ENCODE measurements at places on chromosomes 12 and 14.

GRCh38 chr12:127970491-127970890, 296.5 kb upstream of the TMEM132C start:
- DNase-seq = no peak

DNA sequence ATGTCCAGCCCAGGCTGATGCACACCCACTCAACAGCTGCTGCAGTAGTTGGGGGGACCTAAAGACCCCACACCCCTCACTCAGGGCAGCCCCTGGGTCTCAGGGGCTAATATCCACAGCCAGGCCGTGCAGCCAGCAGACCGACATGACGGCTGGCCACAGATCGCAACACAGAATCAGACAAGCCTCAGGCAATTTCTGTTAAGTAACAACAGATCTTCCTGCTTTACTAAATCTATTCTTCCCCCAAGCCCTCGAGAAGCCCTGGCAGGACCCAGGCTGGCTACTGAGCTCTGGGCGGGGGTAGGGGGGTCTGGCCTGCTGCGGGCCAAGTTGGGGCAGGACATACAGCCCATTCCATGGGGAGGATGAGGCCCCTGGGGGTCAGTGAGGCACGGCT, 28.0 kb upstream of the NUDT14 start:
- DNase-seq = no peak

- DNase-seq = no peak
Observed at GRCh38 chr14:97200245-97200644, 403.1 kb downstream of the VRK1 start.

DNA sequence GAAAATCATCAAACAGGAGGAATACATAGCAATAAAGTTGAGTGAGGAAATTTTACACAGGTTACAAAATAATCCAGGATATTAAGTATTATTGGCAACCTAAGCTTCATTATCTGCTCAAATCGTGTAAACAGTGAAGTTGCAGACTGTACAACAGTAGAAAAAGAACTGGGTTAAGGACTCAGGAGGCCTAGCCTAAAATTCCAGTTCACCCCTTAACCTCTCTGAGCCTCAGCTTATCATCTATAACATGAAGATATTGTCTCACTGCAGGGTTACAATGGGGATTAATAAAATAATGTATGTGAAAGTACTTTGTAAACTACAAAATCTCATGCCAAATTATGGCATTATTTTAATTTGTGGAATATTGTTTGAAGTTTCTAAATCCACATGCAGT, 26.0 kb downstream of the DDHD1 start:
- no peak for DNase-seq

GRCh38 chr12:102281231-102281630, 83.6 kb upstream of the PMCH start:
- no peak for DNase-seq

DNA sequence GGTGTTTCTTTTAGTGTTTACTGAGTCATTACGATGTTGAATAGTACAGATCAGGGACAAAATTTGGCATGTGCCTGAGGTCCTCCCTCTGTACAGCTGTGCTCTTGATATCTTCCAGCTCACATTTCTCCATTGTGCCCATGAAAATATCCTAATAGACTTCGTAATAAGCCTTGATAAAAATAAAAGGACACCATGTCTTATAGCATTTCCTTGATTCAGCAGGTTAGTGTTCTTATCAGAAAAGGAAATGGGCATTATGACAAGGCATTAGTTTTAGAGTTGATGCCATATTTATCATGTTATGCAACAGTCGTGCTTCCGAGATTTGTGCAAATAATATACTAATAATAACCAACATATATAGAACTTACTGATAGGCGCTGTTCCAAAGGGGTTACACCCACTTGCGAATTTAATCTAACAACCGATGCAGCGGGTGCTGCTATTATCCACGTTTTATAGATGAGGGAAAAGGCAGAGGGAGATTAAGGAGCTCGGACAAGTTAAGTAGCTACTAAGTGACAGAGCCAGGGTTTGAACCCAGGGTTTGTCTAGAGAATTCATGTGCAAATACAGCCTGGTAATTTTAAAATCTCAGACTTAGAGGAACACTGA, 15.1 kb upstream of the WNK1 start:
- no peak for DNase-seq

DNA sequence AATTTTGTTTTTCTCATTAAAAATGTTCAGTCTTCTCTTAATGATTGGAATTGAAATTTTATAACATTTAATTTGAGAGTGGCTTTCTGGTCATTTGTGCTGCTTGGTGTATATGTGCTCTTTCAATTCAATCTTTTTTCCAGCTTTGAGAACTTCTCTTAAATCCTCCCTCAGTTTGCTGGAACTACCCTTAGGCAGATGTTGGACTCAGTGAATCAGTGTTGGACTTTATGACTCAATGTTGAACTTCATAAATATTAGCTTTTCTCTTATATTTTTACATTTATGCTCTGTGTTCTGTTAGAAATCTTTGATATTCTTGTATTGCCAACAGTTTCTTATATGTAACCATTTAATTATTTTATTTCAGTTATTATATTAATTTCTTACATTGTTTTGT, 935.5 kb upstream of the FBXO33 start:
- no peak for DNase-seq

DNA sequence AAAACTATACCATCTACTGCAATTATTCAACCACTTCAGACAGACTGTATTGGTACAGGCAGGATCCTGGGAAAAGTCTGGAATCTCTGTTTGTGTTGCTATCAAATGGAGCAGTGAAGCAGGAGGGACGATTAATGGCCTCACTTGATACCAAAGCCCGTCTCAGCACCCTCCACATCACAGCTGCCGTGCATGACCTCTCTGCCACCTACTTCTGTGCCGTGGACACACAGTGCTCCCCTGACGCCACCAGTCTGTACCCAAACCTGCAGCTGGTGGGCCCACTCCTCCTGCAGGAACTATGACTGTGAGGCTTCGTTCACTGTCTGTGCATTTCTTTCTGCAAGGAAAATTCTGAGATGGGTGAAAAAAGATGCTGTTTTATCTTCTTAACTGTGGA, 284.7 kb downstream of the DAD1 start:
- DNase-seq = no peak

- no peak for DNase-seq
Observed at GRCh38 chr12:55658635-55659391, 22.1 kb downstream of the OR10P1 start.

DNA sequence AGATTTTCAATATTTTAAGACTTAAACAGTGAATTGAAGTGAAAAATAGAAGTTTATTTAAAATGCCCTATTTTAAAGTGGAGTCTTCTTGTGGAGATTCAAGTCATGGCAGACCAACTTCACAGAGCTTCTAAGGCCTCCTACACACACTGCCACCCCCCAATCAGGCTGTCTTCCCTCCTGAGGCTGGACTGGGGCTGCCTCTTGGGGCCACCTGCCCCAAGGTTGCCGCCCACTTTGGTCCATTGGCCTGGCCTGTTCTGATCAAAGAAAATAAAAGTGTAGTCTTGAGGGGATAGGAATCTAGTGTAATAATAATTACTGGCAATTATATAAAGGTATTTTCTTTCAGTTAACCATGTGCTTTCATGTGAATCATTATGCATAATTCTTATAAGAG, 1.3 kb downstream of the GOLT1B start:
- DNase-seq = no peak

- no peak for DNase-seq
Observed at GRCh38 chr14:91893007-91893406, 25.7 kb upstream of the TC2N start.

DNA sequence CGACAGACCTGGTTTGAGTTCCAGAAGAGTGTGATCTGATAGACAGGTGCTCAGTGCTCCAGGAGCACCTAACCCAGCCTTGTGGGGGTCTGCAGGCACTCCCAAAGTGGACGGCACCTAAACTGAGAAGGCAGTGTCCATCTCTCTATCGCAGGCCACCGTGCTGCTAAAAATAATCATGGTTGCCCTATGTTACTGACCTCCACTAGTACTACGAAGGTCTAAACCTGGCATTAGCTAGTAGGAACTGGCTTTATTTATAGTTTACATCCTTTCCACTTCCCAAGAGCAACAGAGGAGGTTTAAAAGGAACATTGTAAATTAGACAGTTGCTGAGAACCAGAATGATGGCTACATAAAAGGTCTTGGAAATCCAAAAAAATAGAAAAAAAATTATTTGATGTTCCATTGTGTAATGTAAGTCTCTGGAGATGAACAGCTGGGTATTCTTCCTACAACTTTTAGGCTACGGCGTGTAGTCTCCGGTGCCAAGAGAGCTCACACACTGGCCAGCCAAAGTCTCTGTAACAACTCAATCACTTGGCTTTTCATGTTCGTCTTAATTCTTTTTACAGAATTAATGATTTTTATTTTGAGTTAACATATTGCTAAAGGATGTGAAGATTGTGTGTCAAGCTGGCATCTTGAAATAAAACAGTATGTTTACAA, 27.3 kb downstream of the PPFIBP1 start:
- no peak for DNase-seq

DNA sequence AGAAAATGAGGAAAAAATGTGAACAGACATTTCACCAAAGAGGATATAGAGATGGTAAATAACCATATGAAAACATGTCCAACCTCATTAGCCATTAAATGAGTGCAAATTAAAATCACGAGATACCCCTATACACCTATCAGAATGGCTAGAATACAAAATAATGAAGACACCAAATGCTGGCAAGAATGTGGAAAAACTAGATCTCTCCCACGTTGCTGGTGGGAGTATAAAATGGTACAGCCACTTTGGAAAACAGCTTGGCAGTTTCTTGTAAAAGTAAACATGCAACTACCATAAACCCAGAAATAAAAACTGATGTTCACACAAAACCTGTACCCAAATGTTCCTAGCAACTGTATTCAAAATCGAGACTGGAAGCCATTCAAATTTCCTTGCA, 38.3 kb upstream of the TCL1B start:
- no peak for DNase-seq

GRCh38 chr12:52389313-52390207, 4.1 kb upstream of the KRT84 start:
- no peak for DNase-seq

DNA sequence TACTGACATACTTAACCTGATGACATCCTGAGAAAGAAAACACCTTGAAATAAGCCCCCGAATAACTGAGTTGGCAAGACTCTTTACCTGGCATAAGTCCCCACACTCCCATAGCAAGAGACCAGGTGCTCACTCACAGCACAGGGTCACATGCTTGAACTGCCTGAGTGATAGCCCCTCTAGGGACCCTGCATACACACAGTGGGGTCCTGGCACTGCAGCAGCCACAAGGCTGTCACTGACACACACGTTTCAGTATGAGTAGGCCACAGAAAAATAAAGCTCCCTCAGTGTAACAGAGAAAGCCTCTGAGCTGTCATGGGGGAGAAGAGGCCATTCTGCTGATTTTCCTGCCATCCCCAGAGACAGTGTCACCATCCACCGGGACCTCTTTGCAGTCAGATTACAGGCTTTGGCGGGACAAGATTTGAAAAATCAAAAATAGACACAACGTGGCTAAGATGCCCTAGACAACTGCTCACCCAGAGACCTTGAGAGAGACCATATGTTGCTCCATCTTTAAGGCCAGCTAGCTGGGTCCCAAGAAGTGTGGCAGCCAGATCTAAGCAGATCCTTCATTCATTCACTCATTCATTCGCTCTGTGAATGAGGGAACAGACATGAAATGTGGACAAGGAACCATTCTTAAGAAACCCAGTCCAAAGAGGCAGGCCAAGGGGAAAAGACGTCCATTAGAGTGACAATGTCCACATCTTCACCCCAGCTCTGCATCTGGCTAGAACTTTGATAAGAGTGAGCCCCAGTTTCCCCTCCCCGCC, 1.6 kb downstream of the SCARB1 start:
- no peak for DNase-seq

- DNase-seq = no peak
Observed at GRCh38 chr12:65670775-65671174, 153.5 kb upstream of the HMGA2 start.

GRCh38 chr12:9114946-9115345, 773 bp downstream of the A2M start:
- no peak for DNase-seq

DNA sequence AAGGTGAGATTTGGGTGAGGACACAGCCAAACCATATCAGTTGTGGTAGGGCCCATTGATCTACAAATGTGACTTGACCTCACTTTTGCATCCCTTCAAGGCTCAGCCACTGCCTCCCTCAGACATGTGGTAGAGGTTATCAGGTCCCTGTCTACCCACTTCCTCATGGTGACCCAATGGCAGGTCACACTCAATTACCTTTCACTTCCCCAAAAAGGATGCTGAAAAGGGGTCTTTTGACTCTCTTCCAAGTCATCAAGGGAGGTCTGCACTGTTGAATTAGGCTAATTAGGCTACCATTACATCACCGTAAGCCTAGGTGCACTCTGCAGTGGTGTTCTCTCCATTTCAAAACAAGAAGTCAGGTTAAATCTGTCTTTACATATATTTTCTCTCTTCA, 22.6 kb upstream of the DRAM1 start:
- no peak for DNase-seq

- DNase-seq = no peak
Observed at GRCh38 chr12:54701940-54702592, 53.9 kb upstream of the DCD start.

GRCh38 chr12:1846421-1847405, 26.3 kb downstream of the LRTM2 start:
- DNase-seq = no peak

DNA sequence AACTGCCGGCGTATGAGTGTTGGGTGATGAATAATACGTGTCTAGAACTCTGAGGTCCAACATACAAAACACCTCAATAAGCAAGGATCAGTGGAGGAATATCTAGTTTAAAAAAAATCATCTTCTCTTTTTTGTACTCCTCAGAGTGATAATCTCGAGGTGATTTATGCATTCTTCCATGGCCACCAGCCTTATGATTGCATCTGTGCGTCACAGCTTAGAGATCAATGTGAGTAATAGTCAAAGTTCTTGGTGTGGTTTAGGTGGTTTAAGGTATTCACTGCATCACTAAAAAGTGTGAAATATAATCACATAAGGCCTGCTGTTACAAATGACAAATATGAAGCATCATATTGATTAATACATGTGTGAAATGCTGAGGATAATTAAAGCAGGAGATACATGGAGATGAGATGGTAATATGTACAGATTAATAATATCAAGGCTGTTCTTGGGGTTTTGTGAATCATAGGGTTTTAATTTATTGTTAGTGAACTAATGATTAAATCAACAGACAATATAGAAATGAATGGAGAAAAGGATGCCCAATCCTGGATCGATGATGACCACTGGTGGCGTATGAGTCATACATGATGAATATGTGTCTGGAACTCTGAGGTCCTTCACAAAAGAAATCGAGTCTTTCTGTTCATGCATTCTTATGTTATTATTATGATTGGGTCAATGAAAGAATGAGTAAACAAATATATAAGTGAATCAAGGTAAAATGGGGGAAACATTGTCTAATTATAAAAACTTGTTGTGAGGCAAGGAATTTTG, 68.8 kb upstream of the RTL1 start:
- no peak for DNase-seq

All from stimulated activated CD4-positive, alpha-beta T cell treated with anti-CD3 and anti-CD28 coated beads, Interleukin-15, amount 100 ng/mL, for 1 hour (primary cell).